ENCODE measurements at places on chromosomes 6 and 20.

GRCh38 chr6:788058-788457 is 95.1 kb upstream of the EXOC2 start:
- no peak for DNase-seq

DNA sequence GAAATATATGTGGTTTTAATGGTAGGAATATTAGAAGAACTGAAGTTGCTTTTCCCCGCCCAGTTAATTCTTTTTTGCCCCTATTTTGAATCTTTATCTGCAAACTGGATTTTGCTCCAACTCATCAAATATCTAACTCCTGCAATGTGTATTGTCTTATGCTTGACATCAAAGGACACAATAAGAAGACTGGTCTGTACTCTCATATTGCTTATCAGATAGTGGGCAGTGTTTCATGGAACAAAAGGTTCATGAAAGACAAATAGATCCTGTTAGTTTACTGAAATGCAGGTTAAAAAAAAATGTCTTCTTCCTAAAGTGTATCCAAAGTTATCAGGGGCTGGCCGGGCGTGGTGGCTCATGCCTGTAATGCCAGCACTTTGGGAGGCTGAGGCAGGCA is 27.7 kb upstream of the GTF3C6 start:
- DNase-seq = no peak

DNA sequence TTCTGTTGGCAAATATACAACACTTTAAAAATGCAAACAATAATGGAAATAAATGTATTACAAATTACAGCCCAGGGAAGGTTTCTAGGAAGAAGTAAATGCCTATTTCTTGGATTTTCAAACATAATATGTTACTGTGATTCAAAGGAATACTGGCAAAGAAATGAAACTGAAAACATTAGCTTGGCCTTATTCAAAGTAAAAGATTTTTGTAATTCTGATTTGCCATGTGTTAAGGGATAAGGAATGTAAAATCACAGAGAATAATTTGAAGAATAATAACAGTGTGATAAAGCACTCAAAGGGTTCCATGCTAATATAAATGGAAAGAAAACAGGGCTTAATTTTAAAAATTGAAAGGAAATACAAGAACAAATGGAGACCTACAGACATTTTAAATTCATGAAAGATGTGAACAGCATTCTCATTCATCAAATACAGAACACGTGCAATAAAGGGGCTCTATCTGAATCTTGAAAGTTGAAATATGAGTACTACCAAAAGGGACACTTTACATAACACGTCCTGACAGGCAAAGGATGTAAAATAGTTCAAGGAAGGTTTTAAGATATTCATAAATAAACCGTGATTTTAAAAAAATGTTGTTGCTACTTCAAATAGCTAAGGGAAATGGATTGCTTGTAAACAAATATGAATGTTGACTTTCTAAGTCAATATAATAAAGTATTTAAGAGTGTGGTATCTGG is 138.1 kb downstream of the RFPL4B start:
- no peak for DNase-seq

- DNase-seq = no peak
Measured at GRCh38 chr6:108561742-108562502, 1.2 kb downstream of the FOXO3 start.

DNA sequence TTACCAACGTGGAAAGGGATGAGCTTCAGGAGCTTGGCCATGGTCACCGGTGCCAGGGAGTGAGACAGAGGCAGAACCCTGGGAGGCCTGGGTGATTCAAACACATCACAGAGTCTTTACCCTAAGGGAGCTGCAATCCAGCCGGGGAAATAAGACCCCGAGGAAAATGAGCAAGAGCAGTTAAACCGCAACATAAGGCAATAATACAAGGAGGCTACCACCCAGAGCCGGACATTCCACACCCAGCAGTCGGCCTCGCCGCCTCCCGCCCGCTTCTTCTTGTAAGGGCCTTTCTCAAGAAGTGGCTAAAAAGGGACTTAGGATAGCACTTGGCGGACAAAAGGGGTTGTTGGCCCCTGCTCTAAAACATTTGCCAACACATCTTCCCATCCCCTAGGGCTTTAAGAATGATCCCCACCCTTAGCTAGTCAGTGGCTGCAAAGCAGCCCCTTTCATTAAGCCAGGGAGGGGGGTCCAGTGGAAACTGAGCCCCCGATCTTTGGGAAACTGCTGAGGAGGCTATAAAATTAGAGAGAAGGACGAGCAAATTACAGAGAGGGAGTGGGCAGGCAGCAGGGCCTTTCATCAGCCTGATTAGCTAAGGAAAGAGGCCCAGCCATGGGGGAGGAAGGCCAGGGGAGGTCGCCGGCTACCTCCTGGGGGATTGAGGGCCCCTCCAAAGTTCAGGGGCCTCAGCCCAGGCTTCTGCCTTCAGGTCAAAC is 34.3 kb downstream of the SNX5 start:
- no peak for DNase-seq

DNA sequence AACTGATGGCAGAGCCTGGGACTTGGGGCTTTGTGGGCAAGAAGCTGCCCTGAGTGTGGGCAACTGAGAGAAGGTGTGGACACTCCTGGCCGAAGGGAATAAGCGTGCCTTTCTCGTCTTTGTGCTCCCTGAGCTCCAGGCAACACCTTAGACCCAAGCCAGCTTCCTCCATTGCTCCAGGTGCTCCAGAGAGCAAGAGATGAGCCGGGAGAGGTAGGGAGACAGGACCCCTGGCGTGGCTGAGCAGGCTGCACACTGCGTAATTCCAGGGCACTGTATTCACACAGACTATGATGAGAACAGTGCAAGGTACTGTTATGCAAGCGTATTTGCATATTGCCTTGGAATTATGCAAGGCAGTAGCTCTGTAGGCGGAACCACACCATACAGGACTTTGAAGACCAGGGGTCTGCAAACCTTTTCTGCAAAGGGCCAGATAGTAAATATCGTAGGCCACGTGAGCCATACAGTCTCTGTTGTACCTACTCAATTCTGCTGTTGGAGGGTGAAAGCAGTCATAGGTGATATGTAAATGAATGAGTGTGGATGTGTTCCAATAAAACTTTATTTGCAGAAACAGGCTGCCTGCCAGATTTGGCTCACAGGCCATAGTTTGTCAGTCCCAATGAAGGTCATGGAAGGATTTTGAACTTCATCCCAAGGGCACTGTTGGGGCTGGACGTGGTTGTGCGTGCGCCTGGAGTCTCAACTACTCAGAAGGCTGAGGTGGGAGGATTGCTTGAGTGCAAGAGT is 42.1 kb upstream of the FAM83D start:
- no peak for DNase-seq

DNA sequence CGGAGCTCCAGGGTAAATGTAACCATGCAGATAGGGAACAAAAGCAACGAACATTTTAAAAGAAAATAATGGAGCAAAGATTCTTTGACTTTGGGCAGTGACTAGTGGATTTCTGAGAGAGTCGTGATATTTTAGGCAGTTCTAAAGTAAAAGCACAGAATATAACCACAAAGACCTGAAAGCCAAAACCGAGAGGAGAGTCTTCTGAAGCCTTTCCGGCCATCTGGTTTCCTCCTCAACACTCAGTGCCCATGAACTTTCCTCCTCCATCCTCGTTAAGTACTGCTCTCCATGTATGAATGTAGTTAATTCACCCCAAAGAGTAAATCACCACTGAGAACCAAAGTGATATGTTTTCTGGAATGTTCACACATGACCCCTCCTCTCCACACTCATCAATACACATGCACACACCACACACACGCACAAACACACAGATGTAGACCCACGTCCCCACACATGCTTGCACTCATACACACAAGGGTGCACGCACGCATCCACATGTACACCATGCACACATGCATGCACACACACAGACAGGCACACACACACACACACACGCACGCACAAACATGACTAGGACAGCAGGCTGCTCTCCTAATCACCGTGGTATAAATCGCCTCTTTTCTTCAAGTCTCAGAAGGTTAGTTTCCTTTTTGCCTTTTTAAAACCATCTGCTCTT is 109.5 kb downstream of the MYLK4 start:
- DNase-seq = no peak

DNA sequence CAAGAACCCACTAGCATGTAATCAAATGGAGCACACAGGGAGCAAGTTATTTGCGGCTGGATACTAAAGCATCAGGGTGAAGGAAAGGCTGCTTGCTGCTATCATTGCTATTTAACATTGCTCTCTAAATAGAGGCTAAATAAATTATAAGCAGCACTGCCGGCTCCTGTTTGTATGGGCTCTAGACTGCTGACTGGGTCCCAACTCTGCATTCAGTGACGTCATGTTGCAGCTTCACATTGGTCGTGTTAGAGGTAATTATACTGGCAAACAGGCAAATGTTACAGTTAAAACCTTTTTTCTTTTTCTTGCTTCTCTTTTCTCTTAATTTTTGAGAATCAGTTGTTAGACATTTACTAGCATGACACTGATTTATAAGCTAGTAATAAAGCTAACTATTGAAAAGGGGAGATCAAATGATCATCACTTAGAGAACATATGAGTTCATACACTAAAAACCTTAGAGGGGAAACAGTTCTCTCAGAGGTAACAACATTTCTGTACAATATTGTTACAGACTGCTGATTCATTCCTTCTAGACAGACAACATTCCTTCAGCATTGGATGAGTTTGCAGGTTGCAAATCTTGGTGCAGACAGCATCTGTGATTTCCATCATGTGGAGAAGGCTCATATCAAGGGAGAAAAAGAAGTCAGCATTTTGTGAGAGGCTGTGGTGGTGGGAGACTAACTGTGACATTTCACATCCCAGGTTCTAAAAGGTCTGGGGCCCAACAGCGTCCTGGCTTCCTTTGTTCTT is 15.9 kb downstream of the RFPL4B start:
- DNase-seq = no peak

DNA sequence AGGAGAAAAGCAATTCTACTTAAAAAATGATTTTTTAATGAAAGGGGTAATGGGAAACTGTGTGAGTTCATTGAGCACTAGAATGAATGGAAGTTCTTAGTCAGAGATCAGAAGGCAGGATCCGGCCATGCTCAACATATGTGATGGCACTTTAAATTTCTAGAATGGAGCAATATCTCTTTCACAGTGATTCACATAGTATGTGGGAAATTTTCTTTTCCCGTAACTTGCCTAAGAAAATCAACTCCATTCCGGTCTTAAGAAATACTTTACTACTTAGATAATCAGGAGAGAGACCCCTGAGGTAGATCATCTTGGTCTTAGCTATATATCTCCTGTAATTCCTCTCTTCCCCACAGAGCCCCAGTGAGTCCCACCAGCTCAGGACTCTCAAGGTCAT is 131.8 kb downstream of the SCML4 start:
- DNase-seq = no peak

GRCh38 chr6:43088654-43089056 is 12.5 kb downstream of the PTK7 start:
- DNase-seq = no peak

GRCh38 chr6:57085471-57085870 is 4.5 kb upstream of the ZNF451 start:
- DNase-seq = no peak

- no peak for DNase-seq
Measured at GRCh38 chr6:162750776-162751175, 23.0 kb downstream of the PACRG start.

DNA sequence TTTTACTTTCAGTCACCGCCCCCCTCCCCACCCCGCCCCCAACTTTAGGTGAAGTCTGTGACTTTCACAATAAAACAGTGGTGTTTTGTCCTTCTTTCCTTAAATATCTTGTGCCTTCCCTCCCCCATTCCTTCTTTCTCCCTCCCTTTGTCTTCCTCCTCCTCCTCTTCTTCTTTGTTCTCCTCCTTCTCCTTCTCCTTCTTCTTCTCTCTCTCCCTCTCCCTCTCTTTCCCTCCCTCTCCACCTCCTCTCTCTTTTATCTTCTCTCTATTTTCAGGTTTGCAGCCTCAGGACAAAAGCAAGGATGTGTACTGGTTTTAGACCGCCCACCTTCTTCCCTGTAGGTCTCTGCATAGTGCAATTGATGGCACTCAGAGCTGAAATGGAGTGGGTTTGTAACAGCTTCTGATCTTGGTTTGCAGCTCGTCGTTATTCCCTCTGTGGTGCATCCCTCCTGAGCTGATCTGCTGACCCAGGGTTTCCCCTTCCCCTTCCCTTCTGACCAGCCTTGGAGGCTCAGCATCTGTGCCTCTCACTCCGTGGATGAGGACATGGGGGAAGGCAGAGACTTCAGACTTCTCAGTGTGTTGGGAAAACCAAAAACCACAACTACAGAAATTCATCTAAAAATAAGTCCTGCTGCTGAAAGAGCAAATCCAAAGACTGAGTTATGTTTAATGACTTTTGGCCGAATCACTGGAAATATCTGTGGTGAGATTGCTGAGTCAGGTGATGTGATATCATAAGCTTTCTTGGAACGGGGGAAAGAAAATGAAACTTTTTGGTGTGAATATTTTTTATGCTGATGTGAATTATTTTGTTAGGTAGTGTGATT is 6.9 kb downstream of the VGLL2 start:
- no peak for DNase-seq

DNA sequence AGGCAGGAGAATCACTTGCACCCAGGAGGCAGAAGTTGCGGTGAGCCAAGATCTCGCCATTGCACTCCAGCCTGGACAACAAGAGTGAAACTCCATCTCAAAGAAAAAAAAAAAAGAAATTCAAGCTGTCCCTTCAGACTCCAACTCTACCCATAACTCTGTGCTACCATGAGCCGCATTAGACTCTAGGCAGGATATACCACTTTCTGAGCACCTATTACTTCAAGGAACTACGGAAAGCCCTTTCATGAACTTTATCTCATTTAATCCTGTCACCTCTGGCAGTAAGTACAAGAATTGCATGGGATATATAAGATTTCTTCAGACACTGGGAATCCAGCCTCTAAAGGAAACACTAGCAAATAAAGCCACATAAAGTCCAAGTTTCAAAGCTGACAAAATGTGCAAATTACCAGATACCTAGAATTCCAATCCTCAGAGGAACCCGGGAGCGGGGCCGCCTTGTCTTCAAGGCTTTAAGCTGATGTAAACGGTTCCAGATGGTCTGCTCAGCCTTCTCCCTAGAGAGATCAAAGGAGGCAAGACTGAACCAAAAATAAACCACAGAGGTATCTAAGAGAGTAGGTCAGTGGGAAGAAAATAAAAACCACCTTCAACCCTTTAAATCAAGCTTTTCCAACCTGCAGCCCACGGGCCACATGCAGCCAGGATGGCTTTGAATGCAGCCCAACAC is 9.4 kb downstream of the CDK5RAP1 start:
- DNase-seq = no peak

- DNase-seq = no peak
Measured at GRCh38 chr6:101926149-101926925, 532.8 kb downstream of the GRIK2 start.
